Dermis microvascular lymphatic vessel endothelial cell (primary cell): ENCODE measurements at places on chromosomes 1 and 21.
A peak's percentile ranks its signal among the peaks of the same experiment; 100 is the strongest.

GRCh38 chr1:25971811-25972180 is 26.1 kb downstream of the PAFAH2 start:
- DNase-seq: no peak

- no peak for DNase-seq
Observed at GRCh38 chr1:3683992-3684391, 31.7 kb downstream of the TP73 start.

DNA sequence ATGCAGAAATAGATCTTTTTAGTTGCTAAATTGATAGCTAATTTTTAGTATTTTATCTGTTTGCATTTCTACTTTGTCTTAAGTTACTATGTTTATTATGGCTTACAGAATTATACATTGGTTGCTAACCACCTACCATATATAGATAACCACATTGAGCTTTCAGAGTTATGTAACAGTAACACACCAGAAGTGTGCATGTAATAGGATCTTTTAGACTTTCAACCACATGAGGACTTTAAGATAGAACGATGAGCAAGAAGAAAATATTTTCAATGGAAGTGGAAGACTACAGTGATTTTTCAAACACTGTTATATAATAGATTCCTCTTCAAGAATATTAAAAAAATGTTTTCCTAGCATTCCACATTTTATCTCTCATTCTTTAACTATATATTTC is 28.8 kb downstream of the TOR1AIP1 start:
- no peak for DNase-seq

GRCh38 chr1:33276573-33277298 is 20.4 kb downstream of the ZNF362 start:
- DNase-seq: no peak

GRCh38 chr1:101820071-101820470 is 176.7 kb downstream of the OLFM3 start:
- DNase-seq: no peak

- no peak for DNase-seq
Observed at GRCh38 chr1:228157729-228158126, 7.9 kb upstream of the IBA57 start.

DNA sequence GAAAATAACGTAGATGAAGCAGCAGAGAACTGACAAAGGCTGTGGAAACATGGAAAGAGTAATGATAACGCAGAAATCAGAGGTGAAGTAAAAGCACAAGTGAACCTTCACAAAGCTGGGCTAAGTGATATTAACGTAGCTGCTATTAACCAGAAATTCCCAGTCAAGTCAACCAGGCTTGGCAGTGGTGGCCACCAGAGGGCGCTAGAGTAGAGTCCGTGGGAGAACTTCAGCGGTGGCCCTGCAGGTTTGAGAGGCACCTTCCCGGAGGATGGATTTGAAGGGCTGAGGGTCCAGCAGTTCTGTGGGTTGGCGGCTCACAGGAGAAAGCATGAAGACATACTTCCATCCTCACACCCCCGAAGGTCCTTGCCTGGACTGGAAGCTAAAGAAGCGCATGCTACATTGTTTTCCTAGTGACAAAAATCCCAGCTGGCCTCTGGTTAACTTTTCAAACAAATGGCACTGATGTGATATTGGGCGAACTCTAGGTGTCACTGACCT is 81.7 kb upstream of the ZNF648 start:
- peak; percentile 82 for DNase-seq

DNA sequence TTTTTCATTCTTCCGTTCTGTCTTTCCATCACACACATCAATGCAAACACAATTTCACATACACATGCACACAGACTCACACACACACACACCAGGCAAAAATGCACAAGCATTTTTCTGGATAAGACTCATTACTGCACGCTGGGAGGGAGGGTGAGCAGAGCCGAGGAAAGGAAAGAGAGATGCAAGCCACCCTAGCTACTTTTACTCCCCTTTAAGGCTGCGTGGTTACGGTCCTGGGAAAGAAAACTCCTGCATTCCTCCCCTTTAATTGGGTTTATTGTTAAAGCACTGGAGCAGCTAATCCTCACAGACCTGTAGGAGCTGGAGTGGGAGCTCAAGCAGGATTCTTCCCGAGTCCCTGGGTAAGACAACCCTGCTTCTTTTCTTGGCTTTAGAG is at the start of gene CAMK1G:
CAMK1G (plus strand) TSS at position 307 of the 400 bp plus-strand sequence. CDS start 11,270 bp downstream, outside the sequence.
- DNase-seq: no peak

GRCh38 chr1:108000620-108001111 is 35.7 kb upstream of the VAV3 start:
- peak; percentile 97 for DNase-seq

DNA sequence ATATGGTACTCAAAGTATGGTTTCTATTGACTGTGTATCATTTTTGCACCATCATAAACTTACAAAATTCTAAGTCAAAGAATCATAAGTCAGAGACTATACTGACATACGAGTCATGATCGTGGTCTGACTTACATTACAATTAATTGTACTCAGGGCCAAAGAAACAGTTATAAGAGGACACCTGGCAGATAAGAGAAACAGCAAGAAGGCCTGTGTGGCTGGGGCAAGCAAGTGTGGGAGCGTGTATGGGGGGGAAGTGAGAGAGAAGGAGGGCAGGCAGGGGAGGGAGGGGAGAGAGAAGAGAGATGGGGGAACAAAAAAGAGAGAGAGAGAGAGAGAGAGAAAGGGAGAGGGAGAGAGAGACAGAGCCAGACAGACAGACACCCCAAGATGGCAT is 70.9 kb downstream of the RERE start:
- DNase-seq: no peak

DNA sequence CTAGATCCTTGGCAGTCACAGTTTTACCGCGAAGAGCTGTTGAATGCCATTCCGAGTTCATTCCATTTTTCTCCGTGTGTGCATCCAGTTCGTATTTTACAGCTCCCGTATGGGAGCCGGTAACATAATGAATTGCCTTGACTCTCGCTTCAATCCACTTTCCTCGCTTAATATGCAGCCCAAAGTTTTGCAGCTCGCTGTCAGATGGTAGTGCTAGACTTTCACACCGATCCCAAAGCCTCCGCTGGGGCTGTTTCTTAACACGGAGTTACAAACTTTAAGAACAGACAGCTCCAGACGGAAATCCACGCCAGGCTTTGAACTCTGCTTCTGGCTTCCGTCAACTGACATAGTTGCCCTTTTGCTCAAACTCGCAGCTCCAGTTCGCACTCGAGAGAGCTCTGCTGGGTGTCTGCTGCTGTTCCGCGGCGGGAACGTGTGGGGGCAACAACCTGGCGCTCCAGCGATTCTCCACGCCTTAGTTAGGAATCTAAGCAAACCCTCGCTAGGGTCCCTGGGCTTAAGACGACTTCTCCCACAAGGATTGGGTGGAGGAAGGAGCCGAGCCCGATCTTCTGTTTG is 3.5 kb upstream of the ARID1A start:
- peak; percentile 81 for DNase-seq

DNA sequence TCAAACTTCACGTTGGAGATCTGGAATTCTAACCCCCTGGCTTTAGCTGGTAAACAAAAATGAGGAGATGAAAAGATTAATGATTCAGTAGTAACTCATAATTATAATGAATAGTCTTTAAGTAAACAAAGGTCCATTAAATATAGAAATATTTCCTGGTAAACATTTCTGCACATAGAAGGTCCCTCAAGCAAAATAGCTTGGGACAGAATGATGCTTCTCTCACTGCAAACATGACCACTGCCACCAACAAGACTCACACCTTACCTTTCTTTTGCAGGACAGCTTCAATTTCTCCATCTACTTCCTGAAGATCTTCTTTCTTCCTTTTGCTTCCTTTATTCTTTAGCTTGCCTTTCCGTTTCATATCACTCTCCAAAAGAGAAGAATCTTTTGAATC is 25.2 kb downstream of the NVL start:
- no peak for DNase-seq

DNA sequence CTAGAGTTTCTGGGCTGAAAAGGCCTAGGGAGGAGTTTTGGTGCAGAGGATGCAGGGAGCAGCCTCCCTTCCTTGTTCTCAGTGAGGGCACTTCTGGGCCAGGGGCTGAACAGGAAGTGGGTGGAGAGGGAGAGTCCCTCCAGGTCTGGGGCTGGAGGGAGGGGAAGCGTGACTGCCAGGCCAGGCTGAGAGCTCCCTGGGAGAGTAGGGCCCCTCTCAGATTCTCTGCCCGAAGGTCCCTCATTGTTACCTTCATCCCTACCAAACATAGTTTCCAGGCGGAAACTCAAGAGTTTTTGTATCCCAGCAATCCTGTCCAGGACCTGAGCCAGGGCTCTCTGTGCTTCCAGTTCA is 36.8 kb downstream of the CITED4 start:
- DNase-seq: no peak

DNA sequence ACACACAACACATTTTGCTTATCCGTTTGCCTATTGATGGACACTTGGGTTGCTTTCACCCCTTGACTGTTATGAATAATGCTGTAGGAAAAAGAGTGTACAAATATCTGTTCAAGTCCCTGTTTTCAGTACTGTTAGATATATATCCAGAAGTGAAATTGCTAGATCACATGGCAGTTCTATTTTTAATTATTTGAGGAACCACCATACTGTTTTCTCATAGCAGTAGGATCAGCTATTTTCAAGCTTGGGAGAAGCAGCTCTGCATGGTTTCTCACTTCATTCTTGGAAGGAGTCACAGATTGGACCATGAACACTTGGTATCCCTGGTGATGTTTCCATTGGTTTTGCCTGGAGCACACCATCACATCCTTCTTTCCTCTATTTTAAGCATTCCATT is 114.4 kb upstream of the ZP4 start:
- no peak for DNase-seq

DNA sequence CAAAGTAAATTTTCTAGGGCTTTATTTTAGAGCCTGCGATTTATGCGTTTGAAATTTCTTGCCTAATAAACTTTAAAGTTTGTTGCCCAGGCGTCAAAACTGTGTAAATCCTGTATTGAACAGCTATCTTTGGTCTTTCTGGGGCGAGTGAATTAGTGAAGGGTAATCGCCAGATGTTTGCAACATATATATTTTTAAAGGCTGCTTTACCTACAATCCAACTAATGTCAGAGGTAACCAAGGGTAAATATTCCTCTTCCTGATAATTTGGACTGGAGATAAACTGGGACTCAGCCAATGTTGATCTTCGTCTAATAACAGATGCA is 885 bp upstream of the PROX1 start:
- no peak for DNase-seq

- DNase-seq: peak; percentile 6
Observed at GRCh38 chr1:248618878-248619277, 16.0 kb downstream of the OR2T11 start.

DNA sequence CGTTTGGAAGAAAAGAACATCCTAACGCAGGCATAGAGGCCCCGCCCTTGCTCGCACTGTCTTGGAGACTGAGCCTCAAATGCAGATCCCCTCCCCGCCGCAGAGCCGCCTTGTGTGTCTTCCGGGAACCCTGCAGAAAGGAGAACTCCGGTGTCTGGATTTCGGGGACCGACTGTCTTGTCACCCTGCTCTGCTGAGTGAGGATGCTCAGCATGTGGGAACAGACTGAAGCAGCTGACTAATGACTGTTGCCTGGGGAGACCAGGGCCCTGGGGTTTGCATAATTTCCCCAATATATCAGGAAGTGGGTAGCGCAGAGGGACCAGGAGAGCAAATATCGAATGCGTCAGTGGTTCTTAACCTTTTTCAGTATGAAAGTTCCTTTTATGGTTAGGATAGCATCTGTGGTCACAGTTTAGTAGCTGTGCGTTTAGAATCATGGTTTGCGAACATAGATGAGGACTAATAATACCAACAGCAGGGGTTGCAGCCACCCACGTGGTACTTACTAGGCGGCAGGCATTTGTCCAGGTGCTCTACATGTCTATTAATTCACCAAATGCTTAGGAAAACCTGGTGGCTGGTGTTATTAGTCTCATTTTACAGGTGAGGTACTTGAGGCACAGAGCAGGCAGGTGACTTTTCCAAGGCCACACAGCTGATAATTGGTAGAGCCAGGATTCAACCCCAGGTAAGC is 14.3 kb downstream of the GPR137B start:
- no peak for DNase-seq

DNA sequence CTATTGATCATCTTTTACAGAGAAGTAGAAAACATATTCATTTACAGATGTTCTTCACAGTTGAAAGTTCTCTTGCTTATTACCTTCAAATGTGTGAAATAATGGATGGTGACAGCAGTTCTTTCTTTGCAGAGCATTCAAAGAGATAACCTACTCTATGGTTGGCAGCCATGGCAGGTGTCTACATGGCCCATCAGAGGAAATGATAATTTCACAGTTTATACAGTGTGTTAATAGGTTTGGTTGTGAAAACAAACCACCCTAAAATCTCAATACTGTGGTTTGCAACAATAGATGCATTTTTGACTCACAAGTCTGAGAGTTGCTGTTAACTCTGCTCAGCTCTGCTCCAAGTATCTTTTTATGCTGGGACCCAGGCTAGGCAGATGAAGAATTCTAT is 241.2 kb upstream of the SAMSN1 start:
- no peak for DNase-seq

- no peak for DNase-seq
Observed at GRCh38 chr21:34181431-34182039, 108.2 kb downstream of the MRPS6 start.

GRCh38 chr1:21811875-21812305 is at the start of gene LDLRAD2:
TSS of gene LDLRAD2 (plus strand) at chr1:21812265. CDS start at chr1:21812452, 187 bp downstream.
- no peak for DNase-seq

DNA sequence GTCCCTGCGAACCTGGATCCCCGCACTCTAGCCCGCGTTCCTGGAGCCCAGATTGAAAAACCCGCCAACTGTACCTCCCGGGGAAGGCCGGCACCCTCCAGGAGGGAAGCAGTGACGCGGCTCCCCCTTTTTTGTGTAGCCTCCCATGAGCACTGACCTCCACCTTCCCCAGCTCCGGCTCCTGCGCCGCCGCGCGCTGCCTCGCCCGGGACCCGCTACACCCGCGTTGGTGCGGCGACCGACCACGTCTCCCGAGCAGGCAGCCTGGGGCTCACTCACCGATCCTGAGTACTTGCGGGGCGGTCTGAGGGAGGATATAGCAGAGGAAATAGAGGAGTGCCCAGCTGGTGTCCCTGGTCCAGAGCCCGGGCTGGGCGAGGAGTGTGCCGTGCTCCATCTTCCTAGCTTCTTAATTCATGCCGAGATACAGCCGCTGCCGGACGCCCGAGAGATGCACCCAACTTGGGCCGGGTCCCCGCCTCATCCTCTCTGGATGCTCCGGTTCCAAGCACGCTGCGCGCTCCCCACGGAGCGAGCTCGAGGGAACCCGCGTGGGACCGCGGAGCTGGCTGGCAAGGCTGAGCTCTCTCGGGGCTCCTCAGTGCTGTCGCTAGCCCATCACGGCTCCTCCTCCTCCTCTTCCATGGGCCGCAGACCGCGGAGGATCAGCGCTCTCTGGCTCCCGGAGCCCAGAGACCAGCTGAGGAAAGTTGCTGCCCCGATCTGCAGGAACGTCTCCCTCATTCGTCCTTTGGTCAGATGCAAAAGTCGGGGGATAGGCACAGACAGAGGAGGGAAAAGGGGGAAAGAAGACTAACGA is 482 bp downstream of the GRIK1 start:
- no peak for DNase-seq

- no peak for DNase-seq
Observed at GRCh38 chr1:94501935-94502334, 39.6 kb downstream of the F3 start.

DNA sequence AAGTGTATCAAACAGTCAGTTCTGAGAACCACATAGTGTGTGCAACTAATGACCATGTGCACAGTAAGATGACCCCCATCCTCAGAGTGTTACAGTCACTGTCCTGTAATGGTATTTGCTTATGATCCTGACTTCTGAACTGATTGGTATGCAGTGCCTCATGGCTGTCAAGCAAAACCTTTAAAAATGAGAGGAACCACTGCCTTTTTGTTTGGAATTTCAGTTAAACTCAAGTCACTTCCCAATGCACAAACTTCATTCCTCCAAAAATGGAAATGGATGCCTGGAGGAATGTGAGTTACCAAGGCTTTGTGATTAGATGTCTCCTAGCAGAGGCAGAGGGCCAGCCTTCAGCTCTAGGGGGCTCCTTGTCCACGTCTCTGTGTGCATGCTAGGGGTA is 10.5 kb downstream of the C1orf198 start:
- DNase-seq: no peak
